ENCODE measurements at places on chromosomes 5 and 9.

- DNase-seq, result no peak
These were observed 85.0 kb downstream of the LURAP1L start for GRCh38 chr9:12859704-12860251.

- no peak for DNase-seq
These were observed 53.1 kb upstream of the ERBIN start for GRCh38 chr5:65873181-65873750.

DNA sequence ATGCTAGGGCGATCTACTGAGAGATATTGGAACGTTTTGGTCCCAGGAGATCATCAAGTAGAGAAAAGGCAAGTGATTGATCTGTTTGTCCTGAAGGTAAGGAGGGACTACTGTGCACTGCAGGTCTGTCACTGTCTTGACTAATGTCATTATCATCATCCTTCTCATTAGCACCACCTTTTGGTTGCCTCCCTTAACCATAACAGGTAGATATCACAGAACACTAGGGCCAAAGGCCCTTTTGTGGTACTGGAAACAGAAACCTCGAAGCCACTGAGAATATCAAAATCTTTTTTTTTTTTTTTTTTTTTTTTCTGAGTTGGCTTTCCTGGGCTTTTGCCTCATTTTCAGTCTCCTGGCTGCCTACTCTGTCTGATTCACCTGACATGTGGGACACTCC, 134.0 kb downstream of the KCTD16 start:
- no peak for DNase-seq

- peak; percentile 37 for DNase-seq
These were observed 12.5 kb downstream of the OR2S2 start for GRCh38 chr9:35945341-35946018.

DNA sequence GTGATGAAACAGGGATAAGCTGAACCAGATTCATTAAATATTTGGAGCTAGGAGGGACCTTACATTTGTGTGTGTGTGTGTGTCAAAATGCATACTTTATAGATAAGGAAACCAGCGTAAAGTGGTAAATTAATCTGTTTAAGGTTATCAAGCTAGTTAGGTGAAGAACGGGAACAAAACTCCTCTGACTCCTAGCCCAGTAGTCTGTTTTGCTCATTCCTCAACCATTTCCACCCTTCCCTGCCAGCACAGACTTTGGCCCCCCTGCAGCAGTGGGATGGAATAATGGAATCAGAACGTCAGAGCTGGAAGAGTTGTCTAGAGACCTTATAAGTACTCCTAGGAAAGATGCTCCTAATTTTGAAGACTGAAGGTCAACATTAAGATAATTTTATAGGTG, 6.5 kb downstream of the AGXT2 start:
- no peak for DNase-seq

DNA sequence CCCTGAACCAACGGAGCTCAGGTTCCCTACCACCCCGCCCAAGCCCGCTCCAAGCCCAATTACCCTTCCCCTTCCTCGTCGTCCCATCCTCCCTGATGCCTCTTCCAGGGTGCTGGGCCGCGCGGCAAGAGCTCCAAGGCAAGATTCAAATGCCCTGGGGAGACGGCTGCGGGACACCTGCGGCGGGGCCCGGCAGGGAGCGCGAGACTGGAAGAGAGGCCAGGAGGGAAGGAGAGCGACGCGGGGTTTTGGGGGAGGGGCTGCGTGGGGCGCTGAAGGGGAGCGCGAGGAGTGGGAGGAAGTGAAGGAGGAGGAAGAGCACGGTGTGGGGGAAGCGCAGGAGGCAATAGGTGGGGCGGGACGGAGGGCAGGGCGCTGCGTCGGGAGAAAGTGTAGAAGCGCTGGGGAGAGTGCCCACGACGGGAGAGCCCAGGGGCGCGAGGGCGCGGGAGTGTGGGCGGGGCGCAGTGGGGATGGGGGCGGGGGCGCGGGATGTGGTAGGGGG, 975 bp upstream of the NXNL2 start:
- no peak for DNase-seq

Data from T-helper 1 cell (primary cell).